ENCODE measurements at places on chromosomes 5 and 9.

- DNase-seq: no peak
Measured at GRCh38 chr5:36438765-36439561, 137.3 kb upstream of the RANBP3L start.

GRCh38 chr9:93267681-93268505 lies 84.0 kb downstream of the WNK2 start:
- no peak for DNase-seq

- no peak for DNase-seq
Measured at GRCh38 chr9:21993007-21993406, 1.2 kb downstream of the CDKN2A start.

DNA sequence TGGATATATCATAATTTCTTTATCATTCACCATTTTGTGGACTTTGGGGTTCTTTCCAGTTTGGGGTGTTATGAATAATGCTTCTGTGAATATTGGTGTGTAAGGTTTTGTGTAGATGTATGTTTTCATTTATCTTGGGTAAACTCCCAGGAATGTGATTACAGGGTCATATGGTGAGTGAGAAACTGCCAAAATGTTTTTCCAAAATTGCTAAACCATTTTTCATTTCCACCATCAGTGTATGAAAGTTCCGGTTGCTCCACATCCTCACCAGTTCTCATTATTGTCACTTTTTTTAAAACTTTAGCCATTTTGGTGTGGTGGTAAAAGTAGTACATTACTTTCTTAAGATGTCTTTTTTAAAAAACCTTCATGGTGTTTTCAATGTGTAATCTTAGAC lies 152.9 kb downstream of the NIPBL start:
- DNase-seq: no peak

DNA sequence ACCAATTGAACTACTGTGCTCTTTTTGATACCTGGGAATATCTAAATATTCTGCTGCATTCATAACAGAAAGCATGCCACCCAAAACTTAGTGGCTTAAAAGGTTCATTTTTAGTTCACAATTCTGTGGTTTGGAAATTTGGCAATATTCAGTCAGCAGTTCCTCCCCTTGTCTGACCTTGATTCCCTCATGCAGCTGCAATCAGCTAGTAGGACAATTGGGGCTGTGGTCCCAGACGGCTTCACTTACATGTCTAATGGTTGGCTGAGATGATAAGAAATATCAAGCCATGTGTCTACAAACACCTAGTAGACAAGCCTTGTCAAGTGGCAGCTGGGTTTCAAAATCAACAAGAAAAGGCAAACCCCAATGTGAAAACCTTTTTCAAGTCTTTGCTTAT lies 51.3 kb downstream of the ANXA1 start:
- no peak for DNase-seq

DNA sequence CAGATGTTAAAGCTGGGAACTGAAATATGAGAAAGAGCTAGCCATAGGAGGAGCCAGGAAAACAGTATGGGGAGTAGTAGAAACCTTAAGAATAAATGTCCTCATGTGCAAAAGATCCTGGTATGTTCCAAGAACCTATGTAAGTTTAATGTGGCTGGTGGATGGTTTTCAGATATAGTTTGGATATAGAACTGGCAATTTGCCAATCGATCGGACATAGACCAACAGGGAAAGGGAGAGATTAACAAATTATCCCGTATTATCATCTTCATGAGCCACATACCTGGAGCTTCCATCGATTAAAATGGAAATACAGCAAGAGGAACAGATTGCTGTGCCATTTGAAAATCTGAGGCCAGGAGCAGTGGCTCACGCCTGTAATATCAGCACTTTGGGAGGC lies 388.7 kb downstream of the PRELID2 start:
- no peak for DNase-seq

GRCh38 chr5:32812399-32812798 lies 101.3 kb downstream of the NPR3 start:
- no peak for DNase-seq

DNA sequence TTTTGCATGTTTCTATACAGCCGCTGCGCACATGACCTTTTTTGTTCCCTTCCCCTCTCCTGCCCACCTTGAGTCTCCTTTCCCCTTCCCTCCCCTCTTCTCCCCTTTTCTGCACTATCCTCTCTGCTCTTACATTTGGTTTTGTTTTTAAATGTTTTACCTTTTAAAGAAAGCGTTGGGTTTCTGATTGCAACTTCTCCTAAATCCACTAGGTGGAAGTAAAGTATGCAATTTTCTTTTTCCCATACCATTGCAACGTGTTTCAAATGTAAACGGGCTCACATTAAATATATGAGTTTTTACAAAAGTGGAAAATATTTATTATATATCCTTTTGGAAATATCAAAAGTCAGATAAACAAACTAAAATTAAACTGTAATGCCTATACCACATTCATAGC lies 500.9 kb downstream of the DIRAS2 start:
- DNase-seq: no peak

Measured in NCI-H226 (cell line).